ENCODE measurements at places on chromosomes 16 and 17. TPM values are rescaled to one million over a fixed set of nuclear protein-coding genes. Genes with fewer than 3 reads are reported as not detected.

The PCTP gene
- total RNA-seq, result 6.4 TPM

- H3K27me3 ChIP-seq, result no peaks in the 10 kb centered on the region
- no peak overlapping the region for H3K4me3 ChIP-seq
- peaks cover 8% of the 10 kb centered on the region for H3K4me1 ChIP-seq
- no peak overlapping the region for H3K27ac ChIP-seq
Observed at GRCh38 chr16:58266336-58266735, 28.5 kb downstream of the PRSS54 start.

- no peaks in the 10 kb centered on the region for H3K36me3 ChIP-seq
- H3K4me3 ChIP-seq, result peak overlapping the region; percentile 72
- peaks cover 86% of the 10 kb centered on the region for H3K4me1 ChIP-seq
Observed at GRCh38 chr16:2155977-2156848, 631 bp downstream of the TRAF7 start.

DNA sequence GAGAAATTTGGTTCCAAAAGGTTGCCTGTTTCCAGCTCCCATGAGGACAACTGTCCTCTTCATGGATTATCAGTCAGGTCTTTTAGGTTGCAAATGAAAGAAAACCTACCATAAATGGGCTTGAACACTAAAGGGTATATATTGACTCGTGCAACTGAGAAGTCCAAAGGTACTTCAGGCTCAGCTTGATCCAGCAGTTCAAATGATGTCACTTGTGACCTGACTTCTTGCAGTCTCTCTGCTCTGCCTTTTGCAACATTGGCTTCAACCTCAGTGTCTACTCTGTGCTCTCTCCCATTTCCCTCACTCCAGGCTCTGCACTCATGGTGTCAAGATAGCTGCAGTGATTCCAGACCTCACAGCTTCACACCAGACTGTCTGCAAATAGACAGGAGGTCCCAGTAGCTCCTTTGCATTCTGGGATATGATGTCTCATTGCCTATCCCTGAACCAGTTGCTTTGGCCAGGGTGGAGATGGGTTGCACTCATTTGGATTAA, 5.5 kb upstream of the CALB2 start:
- peaks cover 6% of the 10 kb centered on the region for H3K27me3 ChIP-seq
- peak; percentile 8 for DNase-seq
- H3K36me3 ChIP-seq, result no peaks in the 10 kb centered on the region
- H3K4me3 ChIP-seq, result no peak overlapping the region
- no peak overlapping the region for H3K27ac ChIP-seq

DNA sequence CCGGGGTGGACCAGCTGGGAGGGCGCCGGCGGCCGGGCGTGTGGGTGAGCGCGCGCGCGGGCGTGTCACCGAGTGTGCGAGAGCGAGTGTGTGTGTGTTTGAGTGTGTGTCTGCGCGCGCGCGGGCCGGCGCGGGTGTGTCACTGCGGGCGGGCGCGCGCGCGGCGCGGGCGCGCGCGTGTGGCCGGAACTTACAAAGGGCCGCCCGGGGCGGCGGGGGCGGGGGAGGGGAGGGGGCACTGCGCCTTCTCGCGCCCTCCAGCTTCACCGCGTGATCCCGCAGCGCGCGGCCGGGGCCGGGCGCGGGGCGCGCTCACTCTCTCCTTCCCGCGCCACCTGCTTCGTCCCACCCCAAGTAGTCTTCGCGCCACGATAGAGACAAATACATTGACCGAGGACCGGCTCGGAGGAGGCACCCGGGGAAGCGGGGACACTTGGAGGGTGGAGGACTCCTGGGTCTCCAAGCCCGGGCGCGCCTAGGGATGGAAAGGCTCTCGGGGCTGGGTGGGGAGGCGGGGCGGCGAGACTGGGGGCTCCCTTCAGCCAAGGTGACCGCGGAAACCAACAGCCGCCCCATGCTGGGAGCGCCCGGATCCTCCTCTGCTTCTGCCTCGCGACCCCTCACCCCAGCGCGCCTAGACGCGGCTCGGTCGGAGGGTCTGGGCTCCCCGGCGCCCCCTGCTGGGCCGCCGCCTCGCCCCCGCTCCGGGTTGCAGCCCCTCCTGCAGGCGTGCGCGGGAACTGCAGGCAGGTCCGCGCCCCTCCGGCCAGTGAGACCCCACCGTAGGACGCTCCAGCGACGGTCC, at the start of gene SRCIN1:
SRCIN1 (minus strand) TSS at position 112 of the 805 bp plus-strand sequence. CDS start 247 bp downstream, outside the sequence.
- peaks cover 50% of the 10 kb centered on the region for H3K4me1 ChIP-seq
- peaks cover 64% of the 10 kb centered on the region for H3K27me3 ChIP-seq
- H3K27ac ChIP-seq, result peak within 1 kb of the TSS; percentile 72
- no peaks in the 10 kb centered on the region for H3K36me3 ChIP-seq
- peak within 1 kb of the TSS; percentile 70 for H3K4me3 ChIP-seq
- no peak for DNase-seq

DNA sequence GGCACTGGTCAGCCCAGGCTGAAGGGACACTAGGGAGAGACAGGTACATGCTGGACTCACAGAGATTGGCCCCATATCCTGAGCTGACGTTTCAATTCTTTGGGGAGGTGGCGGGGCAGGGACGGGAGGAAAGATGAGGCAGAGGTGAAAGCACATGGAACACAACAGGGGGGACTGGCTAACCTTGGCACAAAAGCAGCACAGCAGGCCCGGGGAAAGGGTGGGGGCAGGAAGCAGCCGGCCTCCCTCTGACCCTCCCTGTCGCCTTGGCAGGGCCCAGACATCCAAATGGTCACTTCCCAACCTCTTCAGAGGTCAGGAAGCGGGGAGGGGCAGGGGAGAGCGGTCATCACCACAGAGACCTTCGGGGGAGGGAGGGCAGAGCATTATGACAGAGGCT, 6.6 kb downstream of the VAT1 start:
- H3K27me3 ChIP-seq, result no peaks in the 10 kb centered on the region
- H3K36me3 ChIP-seq, result peaks cover 33% of the 10 kb centered on the region
- H3K4me1 ChIP-seq, result peaks cover 80% of the 10 kb centered on the region
